ENCODE measurements at places on chromosomes 11 and 22.
A peak's percentile ranks its signal among the peaks of the same experiment; 100 is the strongest.

DNA sequence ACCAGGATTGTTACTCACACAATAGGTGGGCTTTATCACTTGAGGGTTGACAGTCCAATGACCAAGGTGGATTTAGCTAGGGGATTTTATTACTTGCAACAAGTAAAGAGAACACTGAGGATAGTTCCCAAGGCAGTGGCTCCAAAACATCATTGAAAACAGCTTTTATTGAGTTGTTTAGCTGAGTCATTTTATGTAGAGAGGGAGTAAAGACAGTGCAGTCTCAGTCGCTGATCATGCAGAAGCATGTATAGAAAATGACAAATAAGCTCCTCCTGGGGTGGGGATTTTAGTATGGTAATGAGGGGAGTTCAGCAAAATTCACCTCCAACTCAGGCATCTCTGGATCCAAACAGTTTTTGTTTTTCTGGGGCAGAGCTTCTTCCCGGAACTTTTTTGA lies 163.0 kb upstream of the CCDC179 start:
- DNase-seq, result no peak

- no peak for DNase-seq
These were observed 1.6 kb upstream of the IRF7 start for GRCh38 chr11:617199-617911.

DNA sequence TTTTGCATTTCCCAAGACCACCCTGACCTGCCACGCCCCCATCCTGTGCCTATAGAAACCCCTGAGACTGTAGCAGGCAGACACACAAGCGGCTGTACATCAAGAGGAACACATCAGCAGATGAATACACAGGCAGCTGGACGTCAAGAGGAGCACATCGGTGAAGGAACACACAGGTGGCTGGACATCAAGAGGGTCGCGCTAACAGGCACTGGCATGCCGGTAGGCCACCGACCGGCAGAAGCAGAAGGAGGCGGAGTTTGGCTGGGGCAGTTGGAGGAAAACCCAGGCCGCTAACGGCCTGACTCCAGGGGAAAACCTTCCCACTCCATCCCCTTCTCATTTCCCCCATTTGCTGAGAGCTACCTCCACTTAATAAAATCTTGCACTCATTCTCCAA lies 5.4 kb upstream of the IPO7 start:
- no peak for DNase-seq

- peak; percentile 35 for DNase-seq
These were observed 78.2 kb upstream of the SPON1 start for GRCh38 chr11:13884158-13884799.

- no peak for DNase-seq
These were observed 30.9 kb downstream of the LMO2 start for GRCh38 chr11:33860926-33861325.

DNA sequence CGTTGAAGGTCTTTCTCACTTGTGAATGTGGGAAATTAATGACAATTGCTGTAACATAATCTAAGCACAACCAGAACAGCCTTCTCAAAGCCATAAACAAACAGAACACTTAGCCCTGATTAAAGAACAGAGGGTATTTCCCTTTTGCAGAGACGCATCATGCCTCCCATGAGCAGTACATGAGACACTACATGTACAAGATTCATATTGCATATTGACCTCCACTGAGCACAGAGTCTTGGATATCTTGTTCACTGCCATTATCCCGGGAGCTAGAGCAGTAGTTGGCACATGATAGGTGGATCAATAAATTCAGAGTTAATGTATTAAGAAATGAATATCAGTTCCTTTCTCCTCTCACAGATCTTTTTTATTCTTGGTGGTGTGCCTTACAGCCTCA lies 1194.3 kb upstream of the TENM4 start:
- no peak for DNase-seq

DNA sequence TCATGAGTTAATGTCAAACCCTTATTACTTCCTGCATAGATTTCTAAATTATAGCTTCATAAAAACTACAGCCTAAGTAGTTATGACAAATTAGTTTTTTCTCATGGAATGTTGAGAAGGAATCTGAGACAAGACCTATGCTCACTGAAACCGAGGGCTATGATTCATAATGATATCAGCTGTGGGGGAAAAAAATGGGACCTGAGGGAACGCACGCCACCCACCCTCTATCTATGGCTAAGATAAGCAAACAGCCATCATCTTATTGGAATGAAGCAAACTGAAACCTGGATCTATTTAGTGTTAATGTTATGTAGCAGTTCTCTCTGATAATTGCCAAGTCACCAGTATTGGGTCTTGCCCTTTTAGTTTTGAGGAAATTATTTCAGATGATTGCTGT lies 906.9 kb upstream of the RAG2 start:
- DNase-seq, result peak; percentile 1

GRCh38 chr11:38173676-38174075 lies 1575.6 kb upstream of the RAG2 start:
- DNase-seq, result no peak

DNA sequence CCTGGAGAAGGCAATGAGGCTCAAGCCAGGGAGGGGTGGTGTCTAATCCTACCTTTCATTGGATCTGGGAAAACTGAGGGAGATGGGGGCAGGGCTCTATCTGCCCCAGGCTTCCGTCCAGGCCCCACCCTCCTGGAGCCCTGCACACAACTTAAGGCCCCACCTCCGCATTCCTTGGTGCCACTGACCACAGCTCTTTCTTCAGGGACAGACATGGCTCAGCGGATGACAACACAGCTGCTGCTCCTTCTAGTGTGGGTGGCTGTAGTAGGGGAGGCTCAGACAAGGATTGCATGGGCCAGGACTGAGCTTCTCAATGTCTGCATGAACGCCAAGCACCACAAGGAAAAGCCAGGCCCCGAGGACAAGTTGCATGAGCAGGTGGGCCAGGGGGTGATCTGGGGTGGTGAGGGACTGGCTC lies at the start of gene FOLR1:
Gene FOLR1, plus strand, starts transcription at position 180 of the 421 bp plus-strand sequence. Its CDS starts 34 bp downstream, at position 214.
- DNase-seq, result peak; percentile 53

DNA sequence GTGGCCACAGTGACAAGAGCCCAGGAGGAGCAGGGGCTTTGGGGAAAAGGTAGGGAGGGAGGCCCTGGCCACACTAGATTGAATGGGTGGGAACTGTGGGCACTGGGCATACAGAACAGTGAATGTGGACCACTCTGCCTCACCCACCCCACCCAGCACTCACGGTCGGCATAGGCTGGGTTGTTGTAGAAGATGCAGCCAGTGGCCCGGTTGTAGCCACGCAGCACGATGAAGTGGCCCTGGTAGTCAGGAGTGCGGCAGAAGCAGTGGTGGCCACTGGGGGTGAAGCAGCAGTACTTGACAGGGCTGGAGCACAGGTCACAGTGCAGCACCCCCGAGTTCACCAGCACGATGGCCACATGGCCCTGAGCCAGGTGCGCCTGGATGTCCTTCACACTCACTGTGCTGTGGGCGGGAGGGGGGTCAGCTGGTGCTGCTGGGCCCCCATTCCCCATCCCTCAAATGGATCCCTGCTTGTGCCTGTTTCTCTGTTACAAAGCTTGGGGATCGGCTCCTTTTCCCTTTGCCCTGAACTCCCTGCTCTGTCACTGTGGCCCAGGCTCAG lies 11.2 kb downstream of the GUCD1 start:
- DNase-seq, result no peak

- no peak for DNase-seq
These were observed 12.1 kb downstream of the RNH1 start for GRCh38 chr11:494761-495536.

GRCh38 chr22:32103658-32104315 lies 55.3 kb downstream of the C22orf42 start:
- peak; percentile 14 for DNase-seq

- no peak for DNase-seq
These were observed 156.0 kb upstream of the CADM1 start for GRCh38 chr11:115660030-115660805.

- DNase-seq, result no peak
These were observed 68.2 kb downstream of the GALNT18 start for GRCh38 chr11:11553573-11553972.

- no peak for DNase-seq
These were observed 47.0 kb downstream of the SBF2 start for GRCh38 chr11:10247011-10247410.

DNA sequence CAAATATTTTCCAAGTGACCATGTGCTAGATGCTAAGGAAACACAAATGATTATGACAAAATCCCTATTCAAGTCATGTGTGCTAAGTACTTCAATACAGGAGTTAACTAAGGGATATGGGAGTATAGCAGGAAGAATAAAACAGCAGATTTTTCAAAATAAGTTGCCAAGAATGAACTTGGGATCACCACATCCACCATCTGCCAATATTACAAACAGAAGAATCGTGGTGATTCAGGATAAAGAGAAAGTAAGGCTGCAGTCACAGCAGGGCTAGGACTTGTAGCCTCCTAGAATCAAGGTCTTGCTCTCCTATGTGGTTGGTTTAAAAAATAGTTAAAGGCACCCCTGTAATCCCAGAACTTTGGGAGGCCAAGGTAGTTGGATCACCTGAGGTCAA lies 34.3 kb downstream of the MRTFA start:
- no peak for DNase-seq

- no peak for DNase-seq
These were observed 597.2 kb downstream of the DLG2 start for GRCh38 chr11:85029964-85030363.

DNA sequence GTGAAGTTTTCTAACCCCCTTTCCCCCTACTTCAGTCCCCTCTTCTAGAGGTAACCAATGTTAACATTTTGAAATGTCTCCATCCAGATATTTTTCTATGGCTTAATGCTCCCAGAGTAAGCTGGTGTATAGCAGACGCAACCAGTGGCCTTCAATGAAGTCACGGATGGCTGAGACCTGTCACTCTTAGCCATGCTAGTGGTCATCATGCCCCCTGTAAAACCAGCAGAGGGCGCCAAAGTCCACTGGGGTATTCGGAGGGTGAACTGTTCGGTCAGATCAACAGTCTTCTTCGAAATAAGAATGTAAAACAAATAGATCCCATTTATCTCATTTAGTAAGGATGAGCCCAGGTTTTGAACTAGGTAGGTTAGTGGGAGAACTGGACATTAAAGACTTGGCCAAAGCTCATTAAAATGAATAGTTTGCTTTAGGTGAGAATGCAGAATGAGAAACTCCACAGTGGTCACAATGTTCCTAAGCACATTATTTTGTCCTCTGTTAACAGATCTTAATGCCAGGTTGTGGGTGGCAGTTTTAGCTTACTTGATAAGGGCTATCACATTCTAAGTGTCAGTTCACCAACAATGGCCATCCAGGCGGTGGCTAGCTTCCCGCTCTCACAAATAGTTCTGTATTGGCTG lies 8.6 kb upstream of the MMP8 start:
- DNase-seq, result peak; percentile 65

- no peak for DNase-seq
These were observed 16.0 kb downstream of the LRRC55 start for GRCh38 chr11:57197762-57198161.

DNA sequence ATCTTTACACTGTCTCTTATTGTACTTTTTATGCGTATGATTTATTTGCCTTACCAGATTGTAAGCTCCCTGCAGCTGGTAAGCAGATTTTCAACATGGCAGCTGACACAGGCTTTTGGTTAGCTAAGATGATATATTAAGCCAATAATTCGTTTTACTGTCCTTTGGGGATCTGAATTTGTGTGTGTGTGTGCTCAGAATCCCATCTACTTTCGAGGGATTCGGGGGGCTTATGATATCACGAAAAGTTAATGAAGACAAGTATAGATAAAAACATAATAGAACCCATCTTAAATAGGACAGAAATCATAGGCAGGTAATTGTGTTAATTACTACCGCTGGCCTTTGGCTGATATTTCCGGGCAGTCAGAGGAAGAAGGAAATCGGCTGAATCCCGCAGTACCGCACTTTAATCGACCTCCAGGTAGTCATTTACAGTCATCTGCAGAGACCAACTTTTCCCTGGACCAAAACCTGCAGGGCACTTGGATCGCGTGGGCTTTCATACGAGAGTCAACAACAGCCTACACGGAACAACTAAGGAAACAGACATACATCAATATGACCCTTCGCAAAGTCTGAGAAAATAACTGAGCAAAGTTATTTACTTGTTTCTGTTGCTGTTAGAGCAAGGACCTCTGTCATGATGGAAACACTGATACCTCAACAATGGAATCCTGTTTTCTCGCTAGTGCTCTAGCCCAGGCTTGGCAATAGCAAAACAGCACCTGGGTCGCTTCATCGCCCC lies 802 bp downstream of the KBTBD3 start:
- no peak for DNase-seq

GRCh38 chr11:114358716-114359115 lies 41.6 kb downstream of the C11orf71 start:
- DNase-seq, result no peak

- no peak for DNase-seq
These were observed 17.3 kb downstream of the MS4A6A start for GRCh38 chr11:60165538-60165937.

GRCh38 chr22:37784829-37785495 lies 22.8 kb upstream of the GCAT start:
- DNase-seq, result peak; percentile 73

DNA sequence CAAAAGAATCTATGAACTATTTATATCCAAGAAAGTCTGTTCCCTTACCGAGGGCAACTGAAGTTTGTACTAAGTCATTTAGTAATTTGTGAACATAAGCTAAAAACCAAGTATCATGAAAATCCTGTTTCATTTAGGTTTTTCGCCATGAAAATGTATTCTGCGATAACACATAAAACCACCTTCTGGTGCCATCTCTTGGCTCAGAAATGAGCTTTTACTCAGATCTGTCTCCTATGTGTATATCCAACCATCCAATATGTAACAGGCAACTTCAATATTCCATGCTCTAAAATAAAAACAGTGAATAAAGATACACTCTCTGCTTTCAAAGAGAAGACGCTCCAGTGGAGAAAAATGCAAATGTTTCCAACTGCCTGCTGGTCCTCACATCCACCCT lies 118.1 kb upstream of the BID start:
- DNase-seq, result no peak

DNA sequence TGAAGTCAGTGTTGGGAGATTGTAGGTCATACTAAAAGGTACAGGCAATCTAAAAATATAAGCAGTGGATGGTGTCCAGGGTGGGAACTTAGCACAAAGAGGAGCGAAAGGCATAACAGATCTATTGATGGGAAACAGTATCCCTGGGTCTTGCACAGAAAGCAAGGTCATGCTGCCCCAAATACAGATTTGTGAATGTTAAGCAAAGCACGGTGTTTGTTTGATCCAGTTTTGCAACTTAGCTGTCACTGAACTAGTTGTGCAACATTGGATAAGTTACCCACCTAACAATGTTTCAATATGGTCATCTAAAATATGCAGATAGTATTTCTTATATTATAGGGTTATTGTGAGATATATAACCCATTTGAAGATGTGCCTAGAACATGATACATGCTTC lies 162.9 kb downstream of the BLID start:
- DNase-seq, result no peak

- no peak for DNase-seq
These were observed 17.7 kb downstream of the ELF5 start for GRCh38 chr11:34495724-34496377.

DNA sequence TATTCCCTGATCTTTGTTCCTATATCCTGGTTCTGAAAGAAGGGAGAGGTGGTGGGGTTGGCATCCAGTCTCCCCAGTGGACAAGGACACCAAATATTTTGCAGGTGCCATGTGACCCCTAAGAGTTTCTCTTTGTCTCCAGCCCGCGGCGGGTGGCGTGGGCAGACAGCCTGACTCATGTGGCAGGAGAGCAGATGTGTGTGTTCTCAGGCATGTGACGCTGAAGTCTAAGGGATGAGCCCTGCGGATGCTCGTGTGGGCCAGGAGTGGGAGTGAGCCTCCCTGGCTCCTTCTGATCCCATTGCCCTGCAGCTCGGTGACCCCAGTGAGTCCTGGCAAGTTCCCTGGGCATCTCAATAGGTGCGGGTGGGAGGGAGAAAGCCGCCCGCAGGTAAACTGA lies 94.8 kb upstream of the TBCEL start:
- DNase-seq, result no peak

All from LoVo (cell line).